ENCODE measurements at places on chromosomes 2 and 18.
A peak's percentile ranks its signal among the peaks of the same experiment; 100 is the strongest.

GRCh38 chr2:179580378-179581146, 280.9 kb downstream of the ZNF385B start:
- no peaks in the 10 kb centered on the region for H3K27me3 ChIP-seq
- H3K27ac ChIP-seq = no peak overlapping the region
- no peaks in the 10 kb centered on the region for H3K4me1 ChIP-seq
- no peaks in the 10 kb centered on the region for H3K36me3 ChIP-seq

DNA sequence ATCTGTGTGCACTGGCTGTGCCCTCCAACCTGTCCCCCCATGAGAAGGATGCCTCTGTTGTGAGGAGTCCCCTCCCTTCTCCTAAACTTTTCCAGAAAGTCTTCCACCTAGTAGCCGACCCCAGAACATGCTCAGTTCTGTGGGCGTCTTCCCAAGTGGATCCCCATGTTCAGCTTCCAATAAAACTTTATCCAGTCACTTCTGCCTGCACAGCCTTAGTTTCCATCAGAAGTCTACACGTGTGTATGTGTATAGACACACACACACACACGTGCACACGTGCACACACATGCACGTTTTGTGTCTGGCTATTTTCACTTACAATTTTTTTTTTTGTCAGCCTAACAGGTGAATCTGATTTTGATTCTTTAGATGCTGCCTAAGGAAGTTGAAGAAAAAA, 115.1 kb downstream of the RTP5 start:
- no peak overlapping the region for H3K4me3 ChIP-seq
- no peak for DNase-seq
- H3K27ac ChIP-seq = no peak overlapping the region
- no peaks in the 10 kb centered on the region for H3K36me3 ChIP-seq

DNA sequence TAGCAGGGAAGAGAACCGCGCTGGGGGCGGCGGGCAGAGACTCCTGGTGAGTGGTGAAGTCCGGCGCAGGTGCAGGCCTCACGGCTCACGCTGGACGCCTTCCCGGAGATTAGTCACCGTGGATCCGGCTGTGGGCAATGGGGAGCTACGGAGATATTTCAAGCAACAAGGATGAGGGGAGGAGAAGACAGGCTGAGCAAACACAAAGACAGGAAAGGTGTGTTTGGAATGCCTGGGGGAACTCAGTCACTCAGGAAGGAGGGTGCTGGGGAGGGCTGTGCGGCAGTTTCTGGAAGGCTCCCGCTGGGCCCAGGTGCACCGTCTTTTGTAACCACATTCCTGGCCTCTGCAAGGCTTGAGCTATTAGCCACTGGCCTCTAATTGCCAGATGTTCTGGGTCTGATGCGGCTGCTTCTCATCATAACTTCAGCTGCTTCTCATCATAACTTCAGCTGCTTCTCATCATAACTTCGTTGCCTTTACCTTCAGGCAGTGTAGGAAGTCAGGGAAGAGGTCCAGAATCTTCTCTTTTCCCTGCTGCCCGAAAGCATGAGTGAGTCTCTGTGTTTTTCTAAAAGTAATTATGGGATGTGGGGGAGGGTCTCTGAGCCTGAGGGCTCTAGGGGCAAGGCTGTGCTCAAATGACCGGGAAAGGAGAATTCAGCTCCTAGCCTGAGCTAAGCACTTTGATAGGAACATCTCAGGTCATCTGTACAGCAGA, 118.9 kb downstream of the PXDN start:
- H3K27ac ChIP-seq = peak overlapping the region; percentile 72
- peaks cover 12% of the 10 kb centered on the region for H3K4me1 ChIP-seq
- H3K36me3 ChIP-seq = no peaks in the 10 kb centered on the region
- H3K4me3 ChIP-seq = peak overlapping the region; percentile 1
- no peaks in the 10 kb centered on the region for H3K27me3 ChIP-seq
- DNase-seq = peak; percentile 87

DNA sequence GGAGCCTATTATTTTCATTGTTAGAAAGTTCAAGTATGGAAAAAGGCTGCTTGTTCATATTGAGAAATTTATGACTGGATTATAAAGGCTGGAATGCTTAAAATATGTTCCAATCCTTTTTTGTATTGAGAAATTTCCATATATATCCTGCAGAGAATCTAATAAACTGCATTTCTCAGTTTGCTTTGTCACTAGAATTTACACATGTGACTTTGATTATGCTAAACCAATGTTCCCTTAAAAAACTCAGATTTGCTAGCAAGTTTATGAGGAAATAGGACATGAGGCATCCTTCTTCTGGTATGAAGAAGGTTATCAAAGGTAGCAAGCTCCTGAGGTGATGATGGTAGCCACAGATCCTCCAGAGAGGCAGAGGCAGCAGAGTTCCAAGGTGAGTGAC, 29.2 kb upstream of the DSEL start:
- no peaks in the 10 kb centered on the region for H3K27me3 ChIP-seq
- H3K36me3 ChIP-seq = no peaks in the 10 kb centered on the region
- no peak overlapping the region for H3K4me3 ChIP-seq
- no peak overlapping the region for H3K27ac ChIP-seq
- no peaks in the 10 kb centered on the region for H3K4me1 ChIP-seq

- no peaks in the 10 kb centered on the region for H3K4me1 ChIP-seq
- no peak for DNase-seq
- no peaks in the 10 kb centered on the region for H3K36me3 ChIP-seq
- H3K27ac ChIP-seq = no peak overlapping the region
Measured at GRCh38 chr2:107436281-107436680, 390.4 kb upstream of the RGPD4 start.

- no peaks in the 10 kb centered on the region for H3K4me1 ChIP-seq
- DNase-seq = no peak
- no peak overlapping the region for H3K27ac ChIP-seq
- H3K36me3 ChIP-seq = no peaks in the 10 kb centered on the region
- no peaks in the 10 kb centered on the region for H3K27me3 ChIP-seq
Measured at GRCh38 chr2:122652670-122653069, 897.2 kb downstream of the TSN start.

- H3K36me3 ChIP-seq = no peaks in the 10 kb centered on the region
- DNase-seq = no peak
- no peak overlapping the region for H3K27ac ChIP-seq
- H3K4me3 ChIP-seq = no peak overlapping the region
- peaks cover 12% of the 10 kb centered on the region for H3K4me1 ChIP-seq
Measured at GRCh38 chr2:28352104-28352503, 40.6 kb upstream of the FOSL2 start.

GRCh38 chr18:35693829-35694228, 112.3 kb downstream of the GALNT1 start:
- H3K27me3 ChIP-seq = no peaks in the 10 kb centered on the region
- DNase-seq = no peak
- H3K27ac ChIP-seq = no peak overlapping the region
- no peaks in the 10 kb centered on the region for H3K36me3 ChIP-seq
- no peaks in the 10 kb centered on the region for H3K4me1 ChIP-seq
- H3K4me3 ChIP-seq = no peak overlapping the region

DNA sequence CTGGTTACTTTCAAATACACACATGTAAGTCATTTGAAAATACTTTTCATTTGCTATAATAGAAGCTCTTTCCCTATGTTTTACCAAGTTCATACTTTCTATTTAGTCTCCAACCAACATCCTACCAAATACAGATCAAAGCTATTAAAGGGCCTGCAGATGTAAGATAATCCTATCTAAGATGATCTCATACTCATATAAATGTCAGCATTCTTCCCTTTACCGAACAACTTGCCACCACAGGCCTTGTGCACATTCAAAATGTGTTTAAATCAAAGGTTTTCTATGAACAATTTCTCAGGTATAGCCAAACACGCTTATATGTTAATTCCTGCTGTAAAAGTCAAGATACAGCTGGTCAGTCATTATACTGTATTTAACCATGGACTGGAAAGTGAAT, 23.3 kb downstream of the KCTD18 start:
- DNase-seq = no peak
- H3K36me3 ChIP-seq = no peaks in the 10 kb centered on the region
- no peak overlapping the region for H3K4me3 ChIP-seq
- H3K4me1 ChIP-seq = no peaks in the 10 kb centered on the region
- no peaks in the 10 kb centered on the region for H3K27me3 ChIP-seq
- H3K27ac ChIP-seq = no peak overlapping the region

DNA sequence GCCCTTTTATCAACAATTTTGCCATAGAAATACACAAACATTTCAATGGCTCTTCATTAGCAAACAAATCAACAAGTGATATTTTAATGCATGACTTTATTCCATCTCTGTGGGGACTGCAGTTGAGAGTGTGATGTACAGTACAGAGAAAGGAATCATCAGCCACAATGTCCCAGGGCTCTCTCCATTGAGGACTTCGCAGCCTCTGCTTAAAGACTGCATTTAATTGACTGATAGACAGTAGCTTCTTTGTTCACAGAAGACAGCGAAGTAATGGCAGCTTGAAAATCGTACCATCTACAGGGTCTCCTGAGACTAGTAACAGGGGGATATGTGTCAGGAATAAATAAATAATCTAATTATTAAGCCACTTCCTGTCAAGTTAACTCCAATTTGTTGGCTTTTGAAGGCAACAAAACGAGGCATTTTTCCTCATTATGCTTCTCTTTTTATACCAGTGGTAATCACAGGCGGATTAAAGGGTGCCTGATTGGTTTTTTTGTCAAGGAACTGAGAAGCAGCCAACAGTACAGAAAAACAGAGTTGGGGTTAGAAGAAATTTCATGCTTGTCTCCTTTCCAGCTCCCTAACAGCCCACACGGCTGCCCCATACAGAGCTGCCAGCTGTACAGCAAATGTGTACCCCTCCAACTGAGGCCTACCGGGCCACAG, 164.3 kb downstream of the ZNF521 start:
- H3K36me3 ChIP-seq = no peaks in the 10 kb centered on the region
- H3K4me1 ChIP-seq = no peaks in the 10 kb centered on the region
- no peak overlapping the region for H3K27ac ChIP-seq
- H3K27me3 ChIP-seq = peaks cover 2% of the 10 kb centered on the region
- H3K4me3 ChIP-seq = no peak overlapping the region
- no peak for DNase-seq
